Left colon (tissue), 2 donors: ENCODE measurements at places on chromosomes 2 and 18.

- DNase-seq = no peak
Observed at GRCh38 chr2:36445185-36445866, 89.7 kb downstream of the CRIM1 start.

- DNase-seq = no peak
Observed at GRCh38 chr2:6650311-6650710, 215.4 kb downstream of the CMPK2 start.

GRCh38 chr2:71689968-71690834 lies 236.8 kb downstream of the DYSF start:
- no peak for DNase-seq

DNA sequence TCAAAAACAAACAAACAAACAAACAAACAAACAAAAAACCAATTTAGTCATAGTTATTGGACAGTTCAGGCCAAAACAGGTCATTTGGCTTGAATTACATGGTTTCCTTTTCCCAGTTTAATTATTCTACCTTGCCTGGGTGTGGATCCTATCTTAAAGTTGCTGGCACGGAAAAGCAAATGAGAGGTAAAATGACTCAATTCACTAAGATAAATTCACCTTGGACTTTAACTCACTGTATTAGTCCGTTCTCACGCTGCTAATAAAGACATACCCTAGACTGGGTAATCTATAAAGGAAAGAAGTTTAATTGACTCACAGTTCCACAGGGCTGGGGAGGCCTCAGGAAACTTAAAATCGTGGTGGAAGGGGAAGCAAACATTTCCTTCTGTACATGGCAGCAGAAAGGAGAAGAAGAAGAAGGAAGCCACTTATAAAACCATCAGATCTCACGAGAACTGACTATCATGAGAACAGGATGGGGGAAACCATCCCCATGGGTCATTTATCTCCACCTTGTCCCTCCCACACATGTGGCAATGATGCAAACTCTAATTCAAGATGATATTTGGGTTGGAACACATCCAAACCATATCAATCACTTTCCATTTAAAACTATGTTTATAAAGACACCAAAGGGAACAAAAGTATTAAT lies 22.5 kb upstream of the TRAPPC8 start:
- no peak for DNase-seq

- no peak for DNase-seq
Observed at GRCh38 chr18:5746844-5747243, 148.5 kb downstream of the TMEM200C start.
